ENCODE measurements at places on chromosomes 11 and 22. TPM values are rescaled to one million over a fixed set of nuclear protein-coding genes. Genes with fewer than 3 reads are reported as not detected.

GRCh38 chr11:83034673-83035014 lies 37.1 kb downstream of the RAB30 start:
- no peak for DNase-seq

CLCF1 gene
- total RNA-seq: 44.6 TPM

- DNase-seq: no peak
These were observed 71.3 kb upstream of the CLDN5 start for GRCh38 chr22:19595532-19595931.

DNA sequence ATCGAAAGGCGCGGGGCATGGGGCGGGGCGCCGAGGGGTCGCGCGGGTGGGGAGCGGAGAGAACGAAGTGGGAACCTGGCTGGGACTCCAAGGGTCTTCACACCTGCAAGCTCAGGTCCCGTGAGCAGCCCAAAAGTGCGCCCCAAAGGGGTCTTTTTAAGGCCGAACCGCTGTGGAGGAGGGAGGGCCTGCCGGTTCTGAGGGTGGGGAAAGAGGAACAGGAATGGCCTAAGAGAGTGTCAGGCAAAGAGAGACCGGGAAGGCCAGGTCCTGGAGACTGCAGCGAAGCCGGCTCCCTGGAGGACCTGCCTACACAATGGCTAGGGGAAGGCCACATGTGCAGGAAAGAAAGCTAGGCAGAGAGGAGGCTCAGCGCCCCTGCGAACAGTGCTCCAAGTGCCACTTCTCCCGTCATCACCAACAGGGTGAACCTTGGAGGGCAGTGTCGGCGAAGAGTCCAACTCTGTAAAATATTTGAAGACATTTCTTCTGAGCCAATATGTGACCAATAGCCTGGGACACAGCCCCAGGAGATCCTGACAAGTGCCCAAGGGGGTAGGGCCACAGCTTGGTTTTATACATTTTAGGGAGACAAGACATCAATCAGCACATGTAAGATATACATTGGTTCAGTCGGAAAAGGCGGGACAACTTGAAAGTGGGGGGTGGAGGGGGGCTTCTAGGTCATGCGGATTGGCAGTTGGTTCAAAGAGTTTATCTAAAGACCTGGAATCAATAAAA lies 710 bp upstream of the DGCR2 start:
- no peak for DNase-seq

GRCh38 chr11:76501526-76502202 lies 56.8 kb downstream of the EMSY start:
- DNase-seq: no peak

RAG2 gene
- total RNA-seq: not detected

GRCh38 chr11:58004664-58005063 lies 19.0 kb upstream of the OR9Q1 start:
- no peak for DNase-seq

OR56B1 gene
- not detected for total RNA-seq

SOX6 gene
- total RNA-seq: 0.36 TPM

RAPSN gene
- not detected for total RNA-seq

DNA sequence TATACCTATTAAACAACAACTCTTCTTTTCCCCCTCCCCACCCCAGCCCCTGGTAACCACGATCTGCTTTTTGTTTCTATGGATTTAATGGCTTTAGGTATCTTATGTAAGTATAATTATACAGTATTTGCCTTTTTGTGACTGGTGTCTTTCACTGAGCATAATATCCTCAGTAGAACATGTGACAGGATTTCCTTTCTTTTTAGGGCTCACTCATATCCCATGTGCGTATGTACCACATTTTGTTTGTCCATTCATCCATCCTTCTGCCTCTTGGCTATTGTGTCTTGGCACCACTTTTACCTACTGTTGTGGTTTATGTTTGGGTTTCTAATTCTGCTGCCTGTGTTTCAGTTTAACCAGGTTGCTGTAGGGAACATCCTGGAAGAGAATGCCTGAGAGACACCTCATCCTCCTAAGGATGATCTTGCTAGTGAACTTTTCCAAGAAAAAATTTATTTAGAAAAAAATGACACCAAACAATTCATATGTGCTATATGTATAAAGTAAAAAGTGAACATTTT lies 77.6 kb upstream of the SESN3 start:
- no peak for DNase-seq

PNPLA3 gene
- total RNA-seq: 7.6 TPM

- no peak for DNase-seq
These were observed 52.6 kb downstream of the SWAP70 start for GRCh38 chr11:9716275-9717039.

CYTH4 gene
- total RNA-seq: 0.07 TPM

TNNT3 gene
- not detected for total RNA-seq

Measured in epithelial cell of proximal tubule (primary cell).